NCI-H2081 treated with DMSO at 0.1 percent for 48 hours (cell line): ENCODE measurements at places on chromosomes 12 and 14.

GRCh38 chr14:87756661-87757060 is 236.3 kb downstream of the GALC start:
- no peak for DNase-seq

DNA sequence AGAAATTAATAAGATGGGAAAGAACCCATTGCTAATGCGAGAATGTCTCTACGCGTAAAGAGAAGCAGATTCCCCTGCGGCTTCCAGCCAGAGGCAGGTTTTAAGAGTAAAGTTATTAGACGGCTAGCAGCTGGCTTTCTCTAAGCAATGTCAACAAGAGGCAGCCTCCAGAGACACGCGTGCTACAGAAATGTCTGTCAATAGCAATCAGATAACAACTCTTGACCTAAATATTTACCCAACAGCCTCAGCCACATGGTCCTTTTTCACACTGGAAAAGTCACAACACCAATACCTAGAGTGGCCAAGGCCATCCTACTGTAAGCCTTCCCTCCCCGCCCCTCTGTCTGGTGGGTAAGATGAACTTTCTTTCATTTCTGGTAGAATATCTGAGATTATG is 146.0 kb upstream of the SFSWAP start:
- no peak for DNase-seq

DNA sequence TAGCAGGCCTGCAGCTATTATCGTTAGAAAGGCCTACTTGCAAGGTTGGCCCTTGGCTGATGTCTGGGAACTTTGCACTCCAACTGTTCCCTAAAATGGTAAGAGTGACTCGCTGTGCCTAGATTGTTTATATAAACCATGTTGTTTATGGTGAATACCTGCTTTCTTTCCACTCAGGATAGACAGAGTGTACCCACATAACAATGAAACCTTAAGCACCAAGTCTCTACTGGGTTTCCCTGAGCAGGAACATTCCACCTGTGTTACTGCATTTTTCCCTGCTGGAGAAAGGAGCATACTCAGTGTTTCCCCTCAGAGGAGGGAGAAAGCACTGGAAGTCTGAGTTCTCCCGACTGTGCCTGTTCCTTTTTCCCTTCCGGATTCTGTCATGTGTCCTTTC is 32.8 kb downstream of the ERP29 start:
- DNase-seq = no peak

- no peak for DNase-seq
These were observed 50.5 kb downstream of the TRAF3 start for GRCh38 chr14:102827716-102828115.

DNA sequence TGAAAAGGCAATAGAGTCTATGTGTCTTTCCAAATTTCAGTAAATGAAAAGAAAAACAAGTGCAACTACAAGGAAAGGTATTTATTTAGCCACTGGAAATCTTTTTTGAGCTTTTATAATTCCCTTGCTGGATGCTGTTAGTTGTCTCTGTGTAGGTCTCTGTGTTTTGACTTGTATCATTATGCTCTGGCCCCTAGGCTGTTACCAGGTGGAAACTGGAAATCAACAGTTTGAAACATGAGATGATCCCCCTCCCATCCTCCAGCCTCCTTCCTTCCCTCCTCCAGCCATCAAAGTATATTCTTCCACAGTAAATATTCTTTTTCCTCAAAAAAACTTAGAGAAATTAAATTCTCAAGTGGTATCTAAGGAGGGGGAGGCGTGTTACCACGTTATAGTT is 934 bp upstream of the DCN start:
- no peak for DNase-seq

GRCh38 chr12:14256121-14256520 is 109.4 kb upstream of the ATF7IP start:
- no peak for DNase-seq

DNA sequence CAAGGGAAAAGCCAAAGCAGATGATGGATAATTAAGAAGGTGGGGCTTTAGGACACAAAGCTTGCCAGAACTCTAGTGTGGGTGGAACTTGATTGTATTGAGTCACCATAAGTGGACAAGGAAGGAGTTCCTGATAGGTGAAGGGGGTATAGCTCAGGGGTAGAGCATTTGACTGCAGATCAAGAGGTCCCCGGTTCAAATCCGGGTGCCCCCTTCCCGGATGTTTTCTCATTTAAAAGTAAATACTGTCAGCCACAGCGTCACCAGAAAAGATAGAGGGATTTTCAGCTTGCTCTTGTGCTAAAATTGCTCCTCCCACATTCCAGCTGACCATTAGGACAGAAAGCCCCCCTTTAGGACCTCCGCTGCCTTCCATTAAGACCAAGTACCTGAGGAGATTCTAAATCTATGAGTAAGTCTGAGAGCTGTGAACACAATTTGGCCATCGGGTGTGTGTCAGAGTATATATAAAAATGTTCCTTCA is 36.6 kb downstream of the DCAF4 start:
- DNase-seq = no peak

GRCh38 chr12:18242380-18243089 is 18.8 kb upstream of the PIK3C2G start:
- DNase-seq = no peak

DNA sequence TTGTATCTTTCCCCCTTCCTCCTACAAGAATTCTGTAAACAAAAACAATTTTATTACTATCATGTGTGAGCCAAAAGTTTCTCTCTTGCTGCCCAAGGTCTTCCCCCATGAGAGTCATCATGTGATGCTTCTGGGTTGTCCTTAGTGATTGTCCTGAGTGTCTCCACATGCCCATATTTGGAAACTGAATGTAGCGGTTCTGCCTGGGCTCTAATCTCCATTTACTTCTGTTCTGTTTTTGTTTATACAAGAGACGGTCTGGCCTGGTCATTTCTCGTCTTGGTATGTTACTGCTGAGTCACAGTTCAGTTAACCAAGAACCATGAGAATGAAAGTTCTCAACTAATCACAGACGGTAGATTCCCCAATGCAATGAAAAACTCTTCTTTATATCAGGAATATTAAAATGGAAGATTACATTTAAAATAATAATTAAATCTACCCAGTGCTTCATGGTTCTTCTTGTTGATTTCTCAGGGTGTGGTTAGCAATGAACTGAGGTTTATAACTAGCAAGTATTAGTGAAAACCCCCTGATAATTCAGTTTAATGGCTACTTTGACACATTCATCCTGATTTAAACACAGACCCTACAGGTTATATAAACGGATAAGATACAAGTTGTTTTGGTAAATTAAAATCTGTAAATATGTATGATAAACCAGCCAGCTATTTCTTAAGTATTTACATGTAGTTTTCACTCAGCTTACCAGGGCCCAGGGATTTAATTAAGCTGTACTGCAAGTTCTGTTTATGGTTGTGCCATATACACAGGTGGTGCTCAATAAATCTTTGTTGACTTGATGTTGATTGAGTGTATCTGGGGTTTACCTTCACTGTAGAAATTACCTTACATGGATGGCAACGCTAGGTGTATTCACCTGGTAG is 81.1 kb downstream of the PELI2 start:
- DNase-seq = no peak
